ENCODE measurements at places on chromosomes 7 and 10.

DNA sequence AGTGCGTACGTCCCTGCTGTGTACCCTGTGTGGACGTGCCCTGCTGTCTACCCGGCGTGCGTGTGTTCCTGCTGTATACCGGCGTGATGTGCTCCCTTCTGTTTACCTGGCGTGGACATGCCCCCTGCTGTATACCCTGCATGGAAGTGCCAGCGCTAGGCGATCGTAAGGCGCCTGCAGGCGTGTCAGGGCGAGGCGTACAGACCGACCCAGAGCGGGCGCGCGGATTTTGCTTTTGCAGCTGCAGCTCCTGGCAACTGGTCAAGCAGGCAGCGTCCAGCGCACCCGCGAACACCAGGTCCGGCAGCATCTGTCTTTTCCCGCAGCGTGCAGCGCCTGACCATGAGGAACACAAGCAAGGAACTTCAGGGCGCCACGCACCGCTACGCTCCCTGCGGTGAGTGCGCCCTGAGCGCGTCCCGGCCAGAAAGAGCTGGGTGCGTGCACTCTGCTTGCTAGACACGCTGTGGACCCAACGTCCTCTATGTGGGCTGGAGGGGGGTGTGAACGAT is 680 bp downstream of the C7orf57 start:
- DNase-seq, result no peak

- DNase-seq, result no peak
Measured at GRCh38 chr10:107656932-107657331, 492.4 kb upstream of the SORCS1 start.

GRCh38 chr10:24462889-24463552 is 254.1 kb downstream of the KIAA1217 start:
- no peak for DNase-seq

GRCh38 chr10:129658376-129659072 is 191.5 kb downstream of the MGMT start:
- DNase-seq, result no peak

DNA sequence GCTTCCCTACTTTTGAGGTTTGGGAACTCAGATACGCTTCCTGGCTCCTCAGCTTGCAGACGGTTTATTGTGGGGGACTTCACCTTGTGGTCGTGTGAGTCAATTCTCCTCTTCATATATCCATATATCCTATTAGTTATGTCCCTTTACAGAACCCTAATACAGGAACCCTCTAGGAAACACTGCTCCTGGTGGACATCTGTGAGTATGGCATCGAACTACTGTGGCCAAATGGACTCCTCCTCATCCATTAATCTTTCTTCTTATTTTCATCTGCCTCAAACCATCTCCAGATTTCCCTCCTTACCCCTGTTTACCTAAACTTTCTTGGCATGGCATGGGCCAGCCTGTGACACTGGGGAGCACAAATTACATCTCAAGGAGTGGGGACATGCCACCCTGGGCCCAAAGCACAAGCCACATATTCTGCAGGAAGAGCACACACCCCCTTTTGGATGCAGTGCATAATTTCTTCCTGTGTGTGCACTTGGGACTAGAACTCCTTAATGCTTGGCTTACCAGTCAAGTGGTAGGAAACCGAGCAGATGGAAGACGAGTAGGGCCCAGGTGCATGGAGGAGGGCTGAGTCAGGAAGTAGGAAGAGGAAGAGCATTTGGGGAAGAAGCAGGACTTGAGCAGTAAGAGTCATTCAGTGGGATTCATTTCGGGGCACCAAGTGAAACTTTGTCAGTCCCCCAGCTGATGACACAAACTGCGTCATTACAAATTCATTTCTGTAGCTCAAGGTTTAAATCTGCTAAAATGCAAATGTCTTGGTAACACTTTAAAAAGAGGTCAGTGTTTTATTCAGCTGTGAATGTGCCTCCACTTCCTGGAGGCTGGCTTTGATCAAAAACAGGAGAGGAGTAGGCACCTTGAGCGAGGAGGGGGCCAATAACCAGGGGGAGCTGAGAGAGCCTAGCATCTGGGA is 80.8 kb upstream of the PLXNA4 start:
- DNase-seq, result no peak

DNA sequence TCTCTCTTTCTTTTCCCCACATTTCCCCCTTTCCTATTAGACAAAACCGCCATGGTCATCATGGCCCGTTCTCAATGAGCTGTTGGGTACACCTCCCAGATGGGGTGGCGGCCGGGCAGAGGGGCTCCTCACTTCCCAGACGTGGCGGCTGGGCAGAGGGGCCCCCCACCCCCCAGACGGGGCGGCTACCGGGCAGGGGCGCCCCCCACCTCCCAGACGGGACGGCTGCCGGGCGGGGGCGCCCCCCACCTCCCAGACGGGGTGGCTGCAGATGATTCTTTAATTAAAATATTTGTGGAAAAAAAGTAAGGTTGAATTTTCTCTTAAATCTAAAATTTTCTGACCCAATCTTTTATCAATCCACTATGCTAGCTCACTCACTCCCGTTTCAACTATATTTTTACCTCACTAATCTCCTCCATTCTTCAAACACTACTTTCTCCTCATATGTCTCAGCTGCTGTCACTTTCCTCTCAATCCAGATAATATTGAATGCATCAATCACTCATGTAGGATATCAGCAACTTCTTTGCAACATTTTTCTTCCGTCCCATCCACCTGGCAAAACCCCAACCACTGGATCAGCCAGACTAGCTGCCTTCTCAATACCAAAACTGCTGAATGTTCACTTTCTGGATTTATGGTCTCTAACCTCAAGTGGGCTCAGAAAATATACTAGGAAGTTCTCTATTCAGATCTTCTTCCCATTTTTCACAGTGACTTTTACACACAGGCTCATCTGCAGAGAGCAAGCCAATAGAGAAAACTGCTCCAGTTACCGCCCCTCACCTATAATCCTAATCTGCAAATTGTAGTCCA is 81.1 kb upstream of the TRIM24 start:
- no peak for DNase-seq

GRCh38 chr7:38658921-38659320 is 27.7 kb upstream of the AMPH start:
- DNase-seq, result no peak

GRCh38 chr10:120460776-120461175 is 3.7 kb downstream of the PLPP4 start:
- no peak for DNase-seq

DNA sequence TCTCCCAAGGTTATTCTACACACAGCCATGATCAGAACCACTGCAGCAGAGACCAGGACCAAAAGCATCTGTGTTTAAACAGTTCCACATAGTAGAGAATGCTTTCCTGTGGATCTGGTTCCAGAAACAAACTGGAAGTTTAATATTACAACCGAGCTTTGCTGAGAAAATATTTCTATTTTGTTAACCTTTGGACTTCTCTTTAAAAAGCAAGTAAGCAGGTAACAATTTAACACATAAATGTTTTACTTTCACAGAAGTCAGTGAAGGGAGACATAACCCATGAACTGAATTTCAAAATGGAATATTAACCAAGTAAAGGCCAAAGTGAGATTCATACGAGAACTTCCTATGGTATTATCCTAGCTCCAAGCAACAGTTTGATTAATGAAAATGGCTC is 98.6 kb upstream of the PHYHIPL start:
- no peak for DNase-seq

GRCh38 chr10:33838731-33839130 is 504.3 kb upstream of the NRP1 start:
- DNase-seq, result no peak

GRCh38 chr7:33750177-33750576 is 155.2 kb upstream of the BMPER start:
- no peak for DNase-seq

- DNase-seq, result no peak
Measured at GRCh38 chr10:18721067-18721466, 61.8 kb downstream of the ARL5B start.

DNA sequence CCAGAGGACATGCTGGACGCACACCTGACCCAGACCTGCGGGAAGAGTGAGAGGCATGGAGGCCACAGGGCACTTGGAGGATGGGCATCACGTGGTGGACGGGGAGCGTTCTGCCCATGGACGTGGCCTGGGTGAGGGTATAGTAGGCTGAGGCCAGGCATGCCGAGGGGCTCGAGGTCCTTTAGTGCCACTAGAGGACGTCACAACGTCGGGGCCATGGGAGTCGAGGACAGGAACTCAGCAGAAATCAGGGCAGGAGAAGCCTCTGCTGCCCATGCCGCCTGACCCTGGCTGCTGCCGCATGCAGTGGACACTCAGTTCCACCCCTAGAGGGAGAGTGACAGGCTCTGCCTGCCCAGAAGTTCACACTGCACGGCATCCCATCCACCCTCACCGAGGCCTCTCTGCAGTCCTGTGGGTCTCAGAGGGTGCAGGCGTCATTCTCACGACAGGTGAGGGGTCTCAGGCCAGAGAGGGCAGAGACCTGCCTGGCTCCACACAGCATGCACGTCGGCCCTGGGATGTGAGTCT is 198.7 kb downstream of the ADARB2 start:
- DNase-seq, result no peak

DNA sequence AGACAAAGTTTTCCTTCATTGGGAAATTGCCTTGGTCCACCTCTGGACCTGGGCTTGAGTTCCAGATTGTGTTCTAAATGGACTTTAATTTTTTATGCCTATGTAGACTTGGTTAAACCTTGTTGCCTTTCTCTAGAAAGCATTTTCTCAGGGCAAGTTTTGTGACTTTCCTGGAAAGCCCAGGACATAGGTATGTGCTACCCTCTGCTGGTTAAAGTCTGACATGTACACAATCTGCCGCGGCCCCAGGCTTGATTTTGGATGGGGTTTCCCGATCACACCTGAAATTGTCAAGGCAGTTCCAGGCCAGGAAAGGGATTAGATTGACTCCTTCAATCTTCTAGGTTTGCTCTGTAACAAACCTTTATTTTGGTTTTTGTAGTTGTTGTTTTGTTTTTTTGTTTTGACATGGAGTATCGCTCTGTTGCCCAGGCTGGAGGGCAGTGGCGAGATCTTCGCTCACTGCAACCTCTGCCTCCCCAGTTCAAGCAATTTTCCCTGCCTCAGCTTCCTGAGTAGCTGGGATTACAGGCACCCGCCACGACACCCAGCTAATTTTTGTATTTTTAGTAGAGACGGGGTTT is 14.1 kb upstream of the AKR1B10 start:
- DNase-seq, result no peak

- no peak for DNase-seq
Measured at GRCh38 chr10:48598936-48599829, 5.7 kb downstream of the ARHGAP22 start.

DNA sequence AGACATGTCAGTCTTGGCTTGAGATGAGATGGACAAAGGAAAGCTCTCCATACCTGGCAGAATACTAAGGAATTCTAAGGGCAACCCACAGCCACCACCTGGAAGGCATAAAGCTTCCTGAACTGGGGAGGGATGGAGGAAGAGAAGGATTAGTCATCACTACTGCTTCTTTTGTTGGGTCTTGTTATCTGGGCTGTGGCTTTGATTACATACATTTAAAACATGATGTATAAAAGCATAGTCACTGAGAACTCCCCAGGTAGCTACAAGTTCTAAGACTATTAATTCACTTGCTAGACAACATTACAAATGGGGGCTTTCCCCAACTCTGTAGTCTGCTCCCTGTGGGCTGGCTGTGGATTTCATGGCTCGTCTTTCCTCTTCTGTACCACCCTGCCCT is 58.2 kb downstream of the RBM33 start:
- no peak for DNase-seq

GRCh38 chr7:89053130-89053529 is 257.6 kb upstream of the TEX47 start:
- DNase-seq, result no peak

DNA sequence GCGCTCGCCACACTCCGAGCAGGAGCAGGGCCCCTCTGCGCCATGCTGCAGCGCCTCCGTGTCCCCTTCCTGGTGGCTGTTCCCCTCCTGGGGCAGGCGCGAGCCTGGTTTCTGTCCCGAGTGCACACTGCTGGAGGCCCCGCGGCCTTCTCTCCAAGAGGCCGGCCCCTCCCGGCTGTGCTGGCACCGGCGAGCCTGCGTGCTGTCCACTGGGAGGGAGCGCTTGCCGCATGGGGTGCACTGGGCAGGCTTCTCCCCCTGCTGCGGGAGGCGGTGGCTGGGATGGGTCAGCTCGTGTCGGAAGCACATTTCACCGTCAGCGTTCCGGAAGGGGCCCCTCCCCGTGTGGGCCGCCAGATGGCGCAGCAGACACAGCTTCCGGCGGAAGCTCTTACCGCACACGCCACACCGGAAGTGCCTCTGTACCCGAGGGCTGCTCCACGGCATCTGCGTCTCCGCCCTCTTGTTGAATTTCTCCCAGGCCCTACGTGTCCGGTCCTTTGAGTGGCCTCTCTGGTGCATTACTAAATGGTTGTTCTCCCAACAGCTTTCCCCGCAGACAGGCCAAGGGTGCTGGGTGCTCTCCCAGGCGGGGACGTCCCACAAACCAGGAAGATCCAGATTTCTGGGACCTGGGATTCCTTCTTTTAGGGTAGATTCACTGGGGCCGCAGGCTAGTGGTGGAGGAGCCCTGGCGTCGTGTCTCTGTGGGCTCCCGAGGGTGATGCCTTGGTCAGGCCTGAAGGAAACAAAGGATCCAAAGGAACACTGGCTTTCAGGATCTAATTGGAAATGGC is 18.7 kb downstream of the ZNF786 start:
- DNase-seq, result no peak

DNA sequence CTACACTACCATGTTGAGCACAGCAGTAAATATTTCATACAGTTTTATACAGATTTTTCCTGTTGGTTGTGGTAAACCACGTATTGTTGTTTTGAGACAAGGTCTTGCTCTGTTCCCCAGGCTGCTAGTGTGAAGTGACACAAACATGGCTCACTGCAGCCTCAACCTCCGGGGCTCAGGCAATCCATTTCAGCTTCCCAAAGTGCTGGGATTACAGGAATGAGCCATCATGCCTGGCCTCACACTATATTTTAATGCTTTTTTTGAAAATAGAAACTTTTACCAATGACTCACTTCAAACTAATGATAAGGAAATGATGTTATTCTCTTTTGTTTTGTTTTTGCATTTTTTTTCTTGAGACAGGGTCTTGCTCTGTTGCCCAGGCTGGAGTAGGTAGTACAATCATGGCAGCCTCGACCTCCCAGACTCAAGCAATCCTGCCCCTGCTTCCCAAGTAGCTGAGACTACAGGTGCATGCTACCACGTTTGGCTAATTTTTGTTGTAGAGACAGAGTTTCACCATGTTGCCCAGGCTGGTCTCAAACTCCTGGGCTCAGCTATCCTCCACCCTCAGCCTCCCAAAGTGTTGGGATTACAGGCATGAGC is 210.6 kb downstream of the TPST1 start:
- no peak for DNase-seq

GRCh38 chr7:112503361-112503972 is 22.7 kb downstream of the LSMEM1 start:
- DNase-seq, result no peak

DNA sequence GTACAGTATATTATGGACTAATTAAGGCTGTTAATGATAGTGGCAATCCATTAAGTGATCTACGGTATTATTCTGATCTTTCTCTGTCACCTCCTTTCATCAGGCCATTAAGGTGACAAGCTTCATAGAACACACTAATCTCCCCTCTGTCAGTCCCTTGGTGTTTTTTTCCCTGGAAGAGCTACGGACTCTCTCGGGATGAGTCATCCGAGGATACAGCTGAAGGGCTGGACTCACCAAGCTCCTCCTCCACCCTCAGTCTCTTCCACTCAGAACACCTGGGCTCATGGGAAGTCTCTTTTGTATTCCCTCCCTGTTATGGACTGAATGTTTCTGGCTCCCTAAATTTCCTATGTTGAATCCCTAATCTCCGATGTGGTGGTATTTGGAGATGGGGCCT is 69.8 kb upstream of the PLXNA4 start:
- no peak for DNase-seq

All from breast epithelium (tissue), 4 donors.